ENCODE measurements at places on chromosomes 5 and 9.
A peak's percentile ranks its signal among the peaks of the same experiment; 100 is the strongest.

DNA sequence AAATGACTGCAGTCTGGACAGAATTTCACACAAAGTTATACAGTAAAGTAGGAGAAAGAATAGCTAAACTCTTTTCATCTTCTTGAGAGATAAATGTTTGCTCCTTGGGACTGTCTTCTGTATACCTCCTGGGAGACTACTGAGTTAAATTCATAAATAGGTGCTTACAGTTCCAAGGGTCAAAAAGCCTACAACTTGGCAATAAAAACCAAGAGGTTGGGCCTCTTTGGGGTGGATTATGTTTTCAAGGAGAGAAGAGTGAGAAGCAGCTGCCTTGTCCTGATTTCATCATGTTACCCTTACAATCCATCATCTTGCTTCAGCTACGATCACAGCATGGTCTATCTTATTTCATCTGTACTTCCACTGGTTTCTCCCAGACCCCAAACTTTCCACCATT is 213.2 kb upstream of the RPS23 start:
- no peak for DNase-seq

- DNase-seq: no peak
Measured at GRCh38 chr5:126680191-126680817, 79.6 kb downstream of the PHAX start.

GRCh38 chr5:151023651-151024050 is 3.3 kb downstream of the GPX3 start:
- no peak for DNase-seq

GRCh38 chr5:148084269-148084668 is 20.5 kb downstream of the SPINK5 start:
- DNase-seq: no peak

DNA sequence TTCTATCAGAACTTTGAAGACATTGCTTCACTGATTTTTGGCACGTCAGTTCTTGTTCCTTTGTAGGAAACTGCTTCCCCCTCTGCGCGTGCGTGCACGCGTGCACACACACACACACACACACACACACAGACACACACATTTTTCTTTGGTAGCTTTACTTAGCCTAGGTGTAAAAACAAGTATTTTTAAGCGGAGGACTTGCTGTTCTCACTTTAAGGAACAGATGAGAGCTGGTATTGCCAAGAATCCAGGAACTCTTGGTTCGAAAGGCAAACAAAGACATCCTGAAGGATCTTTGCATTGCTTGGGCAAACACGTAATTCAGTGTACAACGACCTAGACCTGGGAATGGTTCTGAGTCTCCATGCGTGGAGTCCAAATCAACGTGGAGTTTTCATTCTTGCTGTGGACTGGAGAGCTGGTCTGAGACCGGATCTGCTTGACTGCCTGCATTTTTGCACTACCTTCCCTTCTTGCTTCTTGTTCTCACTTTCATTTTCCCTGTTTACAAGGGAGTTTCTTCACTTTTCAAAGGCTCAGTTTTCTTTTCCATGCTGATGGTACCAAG is 8.2 kb downstream of the TMEM268 start:
- DNase-seq: no peak

- no peak for DNase-seq
Measured at GRCh38 chr9:136832581-136832980, 9.7 kb upstream of the AJM1 start.

- no peak for DNase-seq
Measured at GRCh38 chr9:111646417-111646816, 15.0 kb upstream of the GNG10 start.

DNA sequence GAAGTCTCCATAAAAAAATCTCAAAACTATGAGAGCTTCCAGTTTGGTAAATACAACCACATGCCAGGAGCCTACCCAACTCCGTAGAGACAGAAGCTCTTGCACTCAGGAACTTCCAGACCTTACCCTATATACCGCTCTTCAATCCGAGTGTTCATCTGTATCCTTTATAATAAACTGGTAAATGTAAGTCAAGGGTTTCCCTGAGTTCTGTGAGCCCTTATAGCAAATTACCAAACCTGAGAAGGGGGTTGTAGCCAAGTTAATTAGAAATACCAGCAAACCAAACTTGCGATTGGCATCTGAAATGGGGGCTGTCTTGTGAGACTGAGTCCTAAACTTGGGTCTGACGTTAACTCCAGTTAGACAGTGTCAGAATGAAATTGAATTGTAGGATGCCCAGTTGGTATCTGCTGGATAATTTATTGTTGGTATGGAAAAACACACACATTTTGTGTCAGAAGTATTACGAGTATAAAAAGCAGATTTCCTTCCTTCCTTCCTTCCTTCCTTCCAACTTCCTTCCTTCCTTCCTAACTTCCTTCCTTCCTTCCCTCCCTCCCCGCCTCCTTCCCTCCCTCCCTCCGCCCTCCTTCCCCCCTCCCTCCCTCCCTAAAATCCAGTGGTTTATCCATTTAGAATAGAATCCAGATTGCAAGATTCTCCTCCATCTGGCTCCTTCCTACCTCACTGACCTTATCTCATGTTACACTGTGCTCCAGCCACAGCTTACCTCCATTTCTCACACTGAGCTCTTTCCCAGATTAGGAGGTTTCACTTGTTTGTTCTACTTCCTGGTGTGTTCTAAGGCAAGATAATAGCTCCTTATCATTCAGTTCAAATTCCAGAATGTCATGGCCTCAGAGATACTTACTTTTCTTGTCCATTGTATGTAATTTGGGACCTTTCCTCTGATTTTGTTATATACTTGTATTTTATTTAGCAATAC is 196.7 kb downstream of the WDR70 start:
- no peak for DNase-seq

GRCh38 chr5:104539618-104540350 is 977.2 kb upstream of the NUDT12 start:
- DNase-seq: no peak

GRCh38 chr9:23698161-23698560 is 127.9 kb downstream of the ELAVL2 start:
- DNase-seq: no peak

GRCh38 chr5:123865641-123866040 is 353.7 kb downstream of the CSNK1G3 start:
- no peak for DNase-seq

DNA sequence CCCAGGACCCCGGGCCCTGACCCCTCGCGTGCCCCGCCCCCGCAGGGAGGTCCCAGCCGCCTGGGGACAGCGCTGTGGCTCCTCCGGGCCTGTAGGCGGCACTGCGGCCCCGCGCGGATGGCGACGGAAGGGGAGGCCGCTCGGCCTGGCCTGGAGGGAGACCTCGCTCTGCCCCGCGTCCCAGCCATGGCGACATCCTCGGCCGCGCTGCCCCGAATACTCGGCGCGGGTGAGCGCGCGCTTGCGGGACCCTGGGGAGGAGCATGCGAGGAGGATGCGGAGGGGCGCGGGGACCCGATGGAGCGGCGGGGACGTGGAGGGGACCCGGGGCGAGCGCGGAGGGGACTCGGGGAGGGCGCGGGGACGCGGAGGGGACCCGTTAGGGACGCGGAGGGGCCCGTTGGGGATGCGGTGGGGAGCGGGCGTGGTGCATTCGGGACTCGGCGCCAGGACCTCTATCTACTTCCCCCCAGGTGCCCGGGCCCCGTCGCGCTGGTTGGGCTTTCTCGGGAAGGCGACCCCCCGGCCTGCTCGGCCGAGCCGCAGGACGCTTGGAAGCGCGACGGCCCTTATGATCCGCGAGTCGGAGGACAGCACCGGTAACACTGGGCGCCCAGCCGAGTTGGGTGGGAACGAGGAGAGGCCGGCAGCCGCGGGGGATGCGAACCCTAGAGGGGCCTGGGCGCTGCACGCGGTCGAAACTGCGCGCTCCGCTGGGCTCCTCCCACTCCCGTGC is at the start of gene MRPS2:
TSS of gene MRPS2 (plus strand) at position 158 of the 736 bp plus-strand sequence. CDS start at position 187, 29 bp downstream.
- peak; percentile 86 for DNase-seq

DNA sequence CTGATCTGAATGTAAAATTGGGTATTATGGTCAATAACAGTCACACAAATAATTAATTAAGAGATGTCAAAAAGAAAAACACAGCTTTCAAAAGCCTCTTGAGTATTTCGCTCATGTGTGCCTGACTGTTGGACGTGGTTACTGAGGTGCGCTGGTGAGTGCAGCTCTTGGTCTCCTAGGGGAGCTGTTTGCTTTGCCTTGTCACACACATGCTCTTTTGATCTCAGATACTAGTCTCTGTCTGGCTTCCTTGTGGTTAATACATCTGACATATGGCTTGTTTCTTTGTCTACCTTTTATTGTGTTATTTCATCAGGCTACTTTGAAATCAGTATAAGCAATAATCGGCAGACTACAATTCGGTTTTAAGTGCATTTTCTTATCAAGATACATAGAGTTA is 51.5 kb downstream of the PCSK1 start:
- no peak for DNase-seq

DNA sequence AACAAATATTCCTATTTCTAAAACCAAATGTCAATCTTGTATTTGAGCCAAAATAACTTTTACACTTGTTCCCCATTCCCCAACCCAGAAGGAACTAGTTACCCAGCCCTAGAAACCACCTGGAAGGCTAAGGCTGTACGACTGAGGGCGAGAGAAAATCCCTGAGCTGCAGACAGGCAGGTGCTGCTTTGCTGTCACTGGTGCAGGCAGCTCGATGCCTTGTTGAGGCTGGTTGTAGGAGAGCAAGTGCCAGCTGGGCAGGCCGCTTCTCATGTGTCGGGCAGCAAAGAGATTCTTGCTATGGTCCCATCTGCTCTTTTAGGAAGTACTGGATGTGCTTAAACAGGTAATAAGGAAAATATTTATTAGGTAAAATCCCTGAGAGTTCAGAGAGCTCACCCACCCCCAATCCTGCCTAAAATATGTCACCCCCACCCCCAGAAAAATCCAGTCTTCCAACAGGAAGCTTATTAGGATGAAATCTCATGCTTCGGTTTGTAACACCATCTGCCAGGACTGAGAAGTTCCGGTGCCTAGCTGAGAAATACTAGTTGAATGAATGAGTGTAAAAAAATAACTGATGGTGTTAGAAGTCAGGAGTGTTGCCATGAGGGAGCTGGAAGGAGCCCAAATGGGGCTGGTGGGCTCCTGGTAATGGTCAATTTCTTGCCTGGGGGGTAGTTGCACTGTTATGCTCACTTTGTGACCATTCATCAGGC is 91.1 kb upstream of the DMRT1 start:
- DNase-seq: no peak

DNA sequence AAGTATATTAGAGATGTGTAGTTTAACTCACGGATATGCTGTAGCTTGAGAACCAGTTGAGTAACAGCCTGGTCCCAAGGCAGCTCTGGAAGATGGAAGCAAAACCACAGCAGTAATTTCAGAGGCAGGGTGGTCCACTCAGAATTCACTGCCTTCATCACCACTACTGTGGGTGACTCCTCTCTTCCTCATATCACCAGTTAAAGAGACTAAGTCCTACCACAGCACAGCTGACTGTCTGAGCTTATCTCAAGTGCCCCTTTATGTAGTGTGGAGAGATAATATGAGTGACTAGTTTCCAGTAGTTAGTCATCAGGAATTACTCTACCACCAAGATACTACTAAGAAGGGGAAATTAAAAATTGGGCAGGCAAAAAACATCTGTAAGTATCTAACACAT is 1571.2 kb upstream of the C9orf72 start:
- no peak for DNase-seq

DNA sequence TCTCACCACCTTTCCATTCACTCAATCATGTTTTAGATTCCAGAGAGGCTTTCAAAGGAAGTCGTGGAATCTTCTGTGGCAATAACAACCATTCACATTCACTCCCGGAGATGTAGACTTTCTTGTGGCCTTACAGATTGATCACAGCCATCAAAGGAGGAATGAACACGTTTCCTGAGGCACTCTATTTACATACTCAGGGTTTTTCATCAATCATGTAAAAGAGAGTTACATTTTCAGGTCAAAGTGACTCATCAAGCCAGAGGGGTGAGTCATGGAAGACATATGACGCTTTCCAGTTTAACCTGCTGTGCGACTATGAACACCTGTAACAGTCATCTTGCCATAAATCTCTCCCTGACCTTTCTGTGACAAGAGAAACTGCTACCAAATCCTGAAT is 39.3 kb upstream of the RAD23B start:
- peak; percentile 64 for DNase-seq

GRCh38 chr9:89311346-89312221 is 589 bp downstream of the CKS2 start:
- no peak for DNase-seq

DNA sequence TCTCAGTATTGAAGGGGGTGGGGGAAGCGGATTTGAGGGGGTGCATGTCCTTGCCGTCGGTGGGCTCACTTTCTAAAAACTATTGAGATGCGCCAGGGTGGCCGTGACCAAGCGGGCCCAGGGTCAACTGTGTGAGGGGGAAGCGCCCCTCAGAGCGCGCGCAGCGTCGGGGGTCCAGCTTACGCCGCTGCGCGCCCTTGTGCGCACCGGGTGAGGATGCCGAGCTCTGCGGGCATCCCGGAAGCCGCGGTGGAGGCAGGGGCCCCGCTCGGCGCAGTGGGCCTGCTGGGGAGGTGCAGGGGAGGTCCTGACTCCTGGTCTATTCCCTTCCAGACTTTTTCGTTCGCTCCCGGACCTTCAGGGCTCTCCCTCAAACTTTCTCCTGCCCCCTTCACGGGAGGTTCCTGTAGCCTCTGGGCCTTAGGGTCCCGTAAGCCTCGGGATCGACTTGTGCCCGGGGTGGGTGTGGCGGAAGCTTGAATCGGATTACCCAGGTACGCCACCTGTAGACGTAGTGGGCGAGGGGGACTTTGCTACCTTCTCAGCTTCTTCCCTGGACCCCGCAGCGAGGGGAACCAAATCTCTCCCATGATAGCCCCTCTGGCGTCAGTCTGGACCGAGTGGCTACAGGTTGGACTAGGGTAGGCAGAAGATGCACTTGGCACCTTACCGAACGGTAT is 2.5 kb upstream of the PRDM6 start:
- no peak for DNase-seq

DNA sequence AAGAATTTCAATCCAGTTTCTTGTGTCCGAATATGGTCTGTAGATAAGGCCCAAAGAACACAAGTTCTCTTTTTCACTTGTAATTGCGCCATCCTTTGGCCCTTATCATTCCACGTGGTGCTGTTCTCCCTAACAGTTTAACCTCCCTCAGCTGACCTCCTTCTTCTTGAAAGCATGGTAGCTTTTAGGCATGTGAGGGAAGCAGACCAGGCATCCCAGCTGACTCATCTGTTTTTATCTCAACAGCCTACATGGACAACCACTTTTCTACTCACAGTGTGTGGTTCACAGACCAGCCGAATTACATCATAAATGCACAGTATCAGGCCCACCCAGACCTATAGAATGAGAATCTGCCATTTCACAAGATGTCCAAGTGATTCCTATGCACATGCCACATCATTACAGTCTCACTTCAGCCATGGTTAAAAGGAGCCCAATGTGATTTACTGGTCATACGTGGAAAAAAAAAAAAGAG is 26.9 kb upstream of the PLIN2 start:
- DNase-seq: peak; percentile 14

DNA sequence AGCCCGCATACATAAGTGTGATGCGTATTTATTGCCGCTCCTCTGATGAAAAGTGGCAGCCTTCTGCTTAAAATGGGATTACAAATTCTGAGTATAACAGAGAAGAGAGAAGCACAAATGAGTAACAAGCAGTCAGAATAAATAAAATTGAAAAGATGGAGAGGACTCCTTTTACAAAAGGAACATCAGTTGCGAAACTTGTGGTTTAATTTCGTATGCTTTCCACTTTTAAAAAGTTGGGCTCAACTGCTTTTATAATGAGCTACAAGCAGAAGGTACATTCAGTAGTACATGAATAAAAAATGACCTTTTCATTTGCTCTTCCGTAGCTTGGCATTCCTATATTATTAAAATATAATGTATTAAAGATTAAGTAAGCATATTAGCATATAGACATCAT is 320.0 kb downstream of the FBXL17 start:
- no peak for DNase-seq

GRCh38 chr5:84685121-84685894 is 300.6 kb upstream of the EDIL3 start:
- no peak for DNase-seq

Data from stimulated activated CD4-positive, alpha-beta T cell treated with anti-CD3 and anti-CD28 coated beads, Interleukin-4, amount 100 ng/mL, for 24 hours (primary cell).